NCI-H2029 treated with DMSO at 0.1 percent for 48 hours (cell line): ENCODE measurements at places on chromosomes 1 and 21.

DNA sequence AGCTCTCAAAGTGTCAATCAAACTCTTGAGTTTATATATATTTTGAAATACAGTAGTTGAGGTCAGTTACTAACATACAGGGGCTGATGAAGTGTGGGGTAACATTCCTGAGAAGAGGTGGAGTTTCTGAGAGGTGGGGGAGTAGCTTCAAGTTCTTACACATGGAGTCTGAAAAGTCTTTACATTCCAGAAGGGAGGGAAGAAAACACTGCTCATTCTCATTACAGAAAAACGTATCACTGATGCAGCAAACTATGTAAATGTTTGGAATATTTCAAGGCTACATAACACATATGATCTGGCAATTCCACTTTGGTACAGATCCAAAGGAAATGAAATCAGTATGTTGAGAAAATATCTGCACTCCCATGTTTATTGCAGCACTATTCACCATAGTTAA, 1065.8 kb upstream of the B3GALT2 start:
- DNase-seq = no peak

DNA sequence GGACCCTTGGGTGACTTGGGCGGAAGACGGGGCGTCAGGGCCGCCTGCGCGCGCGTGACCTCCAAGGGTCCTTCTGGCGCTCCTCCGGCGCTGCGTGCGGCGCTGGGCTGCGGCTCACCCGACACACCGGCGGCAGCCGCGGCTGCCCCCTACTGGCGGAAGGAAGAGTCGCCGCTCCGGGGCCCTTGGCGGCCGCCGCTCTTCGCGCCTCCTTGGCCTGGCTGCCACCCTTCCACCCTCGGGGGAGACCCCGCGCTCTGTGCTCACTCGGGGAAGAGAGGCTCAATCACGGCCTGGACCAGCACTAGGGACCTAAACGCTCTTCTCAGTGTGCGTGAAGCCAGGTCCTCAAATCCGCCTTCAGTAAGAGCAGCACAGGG, 89.7 kb downstream of the DMRTA2 start:
- no peak for DNase-seq

DNA sequence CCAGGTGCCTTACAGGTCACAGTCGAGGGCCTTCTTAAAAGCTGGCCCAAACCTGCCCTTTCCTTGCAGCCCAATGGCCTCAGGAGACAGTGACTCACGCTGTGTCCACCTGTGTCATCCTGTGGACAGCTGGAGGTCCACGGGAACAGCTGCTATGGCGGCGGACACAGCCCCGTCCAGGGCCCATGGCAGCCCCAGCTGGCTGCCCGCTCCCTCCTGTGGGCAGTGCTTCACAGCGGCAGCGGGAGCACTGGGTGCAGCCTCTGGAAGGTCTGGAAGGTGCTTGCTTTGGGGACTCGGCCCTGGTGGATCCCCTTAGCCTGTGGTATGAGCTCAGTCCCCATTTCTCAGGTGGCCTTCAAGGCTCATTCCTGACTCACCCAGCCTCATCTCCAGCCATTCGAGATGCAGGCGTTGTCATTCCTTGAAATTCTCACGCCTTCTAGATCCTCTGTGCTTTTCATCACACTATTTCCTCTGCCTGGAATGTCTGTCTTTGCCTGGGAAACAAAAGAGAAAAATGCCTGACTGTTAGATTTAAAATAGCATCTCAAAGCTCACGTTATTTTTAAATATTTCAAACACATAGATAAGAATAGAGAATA, 86.8 kb downstream of the KIF26B start:
- no peak for DNase-seq

DNA sequence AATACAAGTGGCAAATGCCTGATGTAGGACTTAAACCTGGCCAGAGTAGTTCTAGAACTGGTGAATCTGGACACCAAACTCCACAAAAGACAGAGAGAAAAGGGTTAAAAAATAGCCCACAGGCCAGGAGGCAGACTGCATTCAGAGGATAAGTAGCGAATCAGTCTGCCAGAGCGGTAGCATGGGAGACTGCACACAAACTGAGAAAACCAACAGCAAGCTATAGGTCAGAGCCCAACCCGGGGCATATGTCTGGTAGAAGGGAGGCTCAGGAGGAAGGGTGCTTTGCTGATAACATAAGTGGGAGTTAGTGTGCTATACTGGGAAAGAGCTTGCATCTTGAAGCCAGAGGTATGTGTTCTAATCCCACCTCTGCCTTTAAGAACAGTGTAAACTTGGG, 4.0 kb downstream of the LRRC53 start:
- no peak for DNase-seq

GRCh38 chr1:48089356-48089891, 92.2 kb upstream of the TRABD2B start:
- no peak for DNase-seq

GRCh38 chr1:86993269-86993985, 79.0 kb downstream of the HS2ST1 start:
- DNase-seq = no peak

DNA sequence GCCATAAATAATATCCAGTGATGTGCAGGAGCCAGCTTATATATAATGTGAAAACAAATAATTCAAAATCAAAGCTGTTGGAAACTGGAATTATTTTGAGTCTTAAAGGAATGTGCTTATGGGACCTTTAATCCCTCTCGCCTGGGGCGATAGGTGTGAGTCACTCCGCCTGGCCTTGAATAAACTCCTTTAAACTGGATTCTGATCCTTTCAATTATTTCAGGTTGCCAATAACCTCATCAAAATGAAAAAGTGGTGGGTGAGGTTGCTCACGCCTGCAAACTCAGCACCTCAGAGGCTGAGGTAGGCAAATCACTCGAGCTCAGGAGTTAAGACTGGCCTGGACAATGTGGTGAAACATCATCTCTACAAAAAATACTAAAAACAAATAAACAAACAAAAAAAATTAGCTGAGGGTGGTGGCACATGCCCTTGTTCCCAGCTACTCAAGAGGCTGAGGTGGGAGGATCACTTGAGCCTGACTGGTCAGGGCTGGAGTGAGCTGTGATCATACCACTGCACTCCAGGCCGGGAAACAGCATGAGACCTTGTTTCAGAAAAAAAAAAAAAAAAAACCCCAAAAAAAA, 11.4 kb upstream of the SLC2A5 start:
- no peak for DNase-seq

DNA sequence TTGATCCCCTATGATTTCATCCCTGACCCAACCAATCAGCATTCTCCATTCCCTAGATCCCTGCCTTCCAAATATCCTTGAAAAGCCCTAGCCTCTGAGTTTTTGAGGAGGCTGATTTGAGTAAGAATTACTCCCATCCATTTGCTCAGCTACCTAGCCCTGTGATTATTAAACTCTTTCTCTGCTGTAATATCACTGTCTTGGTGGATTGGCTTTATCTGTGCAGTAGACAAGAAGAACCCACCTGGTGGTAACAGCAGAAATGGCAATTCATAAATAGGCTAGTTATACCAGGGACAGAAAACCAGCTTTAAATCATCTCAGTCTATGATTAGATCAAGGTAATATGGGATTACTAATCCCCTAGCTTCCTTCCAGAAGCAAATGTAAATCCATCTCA, 13.0 kb downstream of the IL20 start:
- no peak for DNase-seq

- DNase-seq = no peak
Observed at GRCh38 chr21:18467715-18468114, 64.1 kb upstream of the TMPRSS15 start.

DNA sequence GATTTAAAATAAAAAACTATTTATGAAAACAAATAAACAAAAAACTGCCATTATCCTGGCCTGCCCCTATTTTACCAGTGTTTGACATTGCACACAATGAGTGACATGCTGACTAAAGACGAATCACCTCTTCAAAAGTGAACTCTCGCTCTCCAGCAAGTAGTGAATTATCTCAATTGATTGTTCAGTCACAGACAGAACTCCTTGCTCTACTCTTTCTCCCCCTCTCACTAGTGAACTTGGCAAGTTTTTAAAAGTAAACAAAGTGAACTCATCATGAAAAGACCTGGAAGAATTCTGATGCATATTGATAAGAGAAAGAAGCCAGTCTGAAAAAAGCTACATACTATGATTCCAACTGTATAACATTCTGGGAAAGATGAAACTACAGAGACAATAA, 4.7 kb upstream of the C1orf52 start:
- no peak for DNase-seq
